ENCODE measurements at places on chromosomes 2 and 18. TPM values are rescaled to one million over a fixed set of nuclear protein-coding genes. Genes with fewer than 3 reads are reported as not detected.

GRCh38 chr2:146363731-146364130 is 1481.1 kb upstream of the ACVR2A start:
- no peaks in the 10 kb centered on the region for H3K36me3 ChIP-seq
- DNase-seq: no peak
- H3K4me1 ChIP-seq: no peaks in the 10 kb centered on the region
- no peaks in the 10 kb centered on the region for H3K27me3 ChIP-seq

The PPP1R1C gene
- total RNA-seq: not detected

The IL36G gene
- 0.40 TPM for total RNA-seq

DNA sequence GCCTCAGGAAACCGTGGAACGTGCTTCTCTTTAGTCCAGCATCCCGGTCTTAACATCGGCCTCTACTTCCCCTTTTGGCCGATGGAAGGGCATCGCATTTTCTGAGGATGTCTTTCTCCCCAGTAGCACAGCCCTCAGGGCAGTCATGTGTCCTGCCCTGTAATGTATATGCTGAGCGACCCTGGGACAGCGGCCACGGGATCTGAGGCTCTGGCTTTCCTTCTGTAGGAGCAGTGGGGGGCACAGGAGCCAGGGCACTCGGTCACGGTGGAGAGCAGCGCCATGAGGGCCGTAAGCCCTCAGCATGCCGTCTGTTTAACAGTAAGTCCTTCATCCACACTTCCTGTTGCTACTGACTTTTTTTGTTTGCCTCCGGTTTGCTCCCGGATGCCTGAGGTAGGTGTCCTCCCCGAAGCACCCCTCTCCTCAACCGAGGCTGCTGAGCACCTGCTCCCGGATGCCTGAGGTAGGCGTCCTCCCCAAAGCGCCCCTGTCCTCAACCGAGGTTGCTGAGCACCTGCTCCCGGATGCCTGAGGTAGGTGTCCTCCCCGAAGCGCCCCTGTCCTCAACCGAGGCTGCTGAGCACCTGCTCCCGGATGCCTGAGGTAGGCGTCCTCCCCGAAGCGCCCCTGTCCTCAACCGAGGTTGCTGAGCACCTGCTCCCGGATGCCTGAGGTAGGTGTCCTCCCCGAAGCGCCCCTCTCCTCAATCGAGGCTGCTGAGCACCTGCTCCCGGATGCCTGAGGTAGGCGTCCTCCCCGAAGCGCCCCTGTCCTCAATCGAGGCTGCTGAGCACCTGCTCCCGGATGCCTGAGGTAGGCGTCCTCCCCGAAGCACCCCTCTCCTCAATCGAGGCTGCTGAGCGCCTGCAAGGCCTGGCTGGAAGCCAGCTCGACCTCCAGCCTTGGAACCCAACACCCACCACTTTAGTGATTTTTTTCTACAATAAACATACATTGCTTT is 169.3 kb downstream of the HDAC4 start:
- H3K27ac ChIP-seq: no peak overlapping the region
- DNase-seq: no peak
- no peaks in the 10 kb centered on the region for H3K27me3 ChIP-seq
- no peak overlapping the region for H3K4me3 ChIP-seq
- no peaks in the 10 kb centered on the region for H3K36me3 ChIP-seq

- no peak overlapping the region for H3K4me3 ChIP-seq
- H3K36me3 ChIP-seq: no peaks in the 10 kb centered on the region
- H3K27ac ChIP-seq: no peak overlapping the region
Observed at GRCh38 chr2:239947729-239948045, 77.5 kb downstream of the NDUFA10 start.

The MYL12B gene
- total RNA-seq: 575 TPM

- H3K4me3 ChIP-seq: no peak overlapping the region
- peaks cover 1% of the 10 kb centered on the region for H3K4me1 ChIP-seq
- H3K36me3 ChIP-seq: no peaks in the 10 kb centered on the region
Observed at GRCh38 chr2:46979571-46979979, 64.0 kb upstream of the MCFD2 start.

DNA sequence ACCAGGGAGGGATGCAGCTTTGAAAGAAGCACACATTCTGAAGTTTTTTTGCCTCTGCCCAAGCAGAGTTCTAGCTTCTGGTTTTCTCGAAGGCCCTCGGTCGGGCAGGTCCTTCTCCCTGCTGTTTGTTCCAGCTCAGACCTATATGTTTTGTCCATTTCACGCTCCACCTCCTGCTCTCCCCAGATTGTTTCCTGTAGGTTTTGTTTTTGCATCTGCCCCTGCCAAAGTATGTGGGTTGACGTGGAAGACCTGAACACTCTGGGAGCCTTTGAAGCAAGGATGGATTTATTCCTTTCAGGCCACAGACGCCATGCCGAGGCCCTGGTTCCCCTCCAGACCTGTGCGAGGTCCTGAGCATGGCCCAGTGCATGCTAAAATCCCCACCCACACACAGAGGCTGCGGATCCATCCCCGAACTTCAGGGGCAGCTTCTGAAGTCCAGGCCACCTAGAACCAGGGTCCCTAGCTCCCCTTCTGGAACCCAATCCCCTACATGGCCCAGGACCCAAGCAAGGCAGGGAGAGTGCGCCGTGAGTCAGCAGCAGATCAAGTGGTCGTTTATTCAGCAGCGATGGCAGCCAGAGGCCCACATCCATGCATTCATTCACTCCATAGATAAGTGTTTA is 205.4 kb downstream of the KLHL29 start:
- DNase-seq: no peak
- H3K4me1 ChIP-seq: no peaks in the 10 kb centered on the region
- H3K27me3 ChIP-seq: no peaks in the 10 kb centered on the region

GRCh38 chr2:234015861-234016260 is 34.6 kb upstream of the SPP2 start:
- no peak overlapping the region for H3K4me3 ChIP-seq
- H3K27me3 ChIP-seq: no peaks in the 10 kb centered on the region
- no peaks in the 10 kb centered on the region for H3K36me3 ChIP-seq
- no peak overlapping the region for H3K27ac ChIP-seq

The C2orf92 gene
- total RNA-seq: 5.0 TPM

- no peaks in the 10 kb centered on the region for H3K4me1 ChIP-seq
- DNase-seq: no peak
- no peak overlapping the region for H3K27ac ChIP-seq
- no peaks in the 10 kb centered on the region for H3K36me3 ChIP-seq
- H3K27me3 ChIP-seq: no peaks in the 10 kb centered on the region
Observed at GRCh38 chr2:23492921-23493320, 107.9 kb downstream of the KLHL29 start.

- DNase-seq: no peak
- H3K4me1 ChIP-seq: no peaks in the 10 kb centered on the region
- H3K27ac ChIP-seq: no peak overlapping the region
- H3K27me3 ChIP-seq: no peaks in the 10 kb centered on the region
- H3K36me3 ChIP-seq: no peaks in the 10 kb centered on the region
- H3K4me3 ChIP-seq: no peak overlapping the region
Observed at GRCh38 chr2:112920923-112921532, 10.1 kb downstream of the IL37 start.

GRCh38 chr2:106868275-106868674 is 17.7 kb downstream of the ST6GAL2 start:
- DNase-seq: no peak
- no peaks in the 10 kb centered on the region for H3K4me1 ChIP-seq
- H3K36me3 ChIP-seq: no peaks in the 10 kb centered on the region
- H3K4me3 ChIP-seq: no peak overlapping the region
- no peak overlapping the region for H3K27ac ChIP-seq
- H3K27me3 ChIP-seq: no peaks in the 10 kb centered on the region

DNA sequence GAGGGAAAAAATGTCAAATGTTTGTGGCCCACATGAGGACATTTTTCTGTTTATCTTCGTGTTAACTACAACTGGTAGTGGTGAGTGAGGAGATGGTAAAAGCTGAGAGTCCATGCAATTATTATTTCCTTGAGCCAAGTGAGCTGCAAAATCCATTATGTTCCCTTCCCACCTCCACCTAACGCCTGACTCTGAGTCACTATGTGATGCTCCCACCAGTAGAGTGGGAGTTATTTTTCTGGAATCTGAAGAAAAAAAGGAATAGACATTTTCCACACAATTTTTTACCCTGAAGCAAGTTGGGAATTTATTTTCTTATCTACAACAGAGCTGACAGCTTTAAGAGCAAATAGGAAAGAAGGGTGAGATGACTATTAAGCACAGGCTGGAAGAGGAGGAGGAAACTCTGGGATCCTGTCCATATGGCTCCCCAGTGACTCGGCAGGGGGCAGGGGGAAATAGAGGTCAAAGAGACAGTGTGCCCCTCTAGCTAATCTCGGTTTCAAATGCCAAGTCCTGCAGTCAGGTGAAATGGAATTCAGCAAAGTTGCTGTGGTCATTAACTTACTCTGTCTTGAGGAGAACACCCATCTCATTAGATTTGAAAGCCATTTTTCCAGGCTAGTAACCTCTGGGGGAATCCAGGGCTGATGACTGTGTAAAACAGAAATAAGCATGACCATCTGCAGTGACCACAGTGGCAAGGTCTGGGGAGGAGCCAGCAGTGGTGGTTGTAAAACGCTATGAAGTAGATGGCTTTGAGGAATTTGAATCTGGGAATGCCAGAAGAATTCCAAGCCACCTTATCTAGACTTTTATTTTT is 463.9 kb downstream of the STK39 start:
- no peak overlapping the region for H3K4me3 ChIP-seq
- DNase-seq: no peak
- no peaks in the 10 kb centered on the region for H3K36me3 ChIP-seq
- H3K27ac ChIP-seq: no peak overlapping the region

- H3K27ac ChIP-seq: no peak overlapping the region
- no peaks in the 10 kb centered on the region for H3K4me1 ChIP-seq
- H3K36me3 ChIP-seq: no peaks in the 10 kb centered on the region
- H3K27me3 ChIP-seq: no peaks in the 10 kb centered on the region
Observed at GRCh38 chr2:195368249-195369217, 288.5 kb upstream of the SLC39A10 start.

DNA sequence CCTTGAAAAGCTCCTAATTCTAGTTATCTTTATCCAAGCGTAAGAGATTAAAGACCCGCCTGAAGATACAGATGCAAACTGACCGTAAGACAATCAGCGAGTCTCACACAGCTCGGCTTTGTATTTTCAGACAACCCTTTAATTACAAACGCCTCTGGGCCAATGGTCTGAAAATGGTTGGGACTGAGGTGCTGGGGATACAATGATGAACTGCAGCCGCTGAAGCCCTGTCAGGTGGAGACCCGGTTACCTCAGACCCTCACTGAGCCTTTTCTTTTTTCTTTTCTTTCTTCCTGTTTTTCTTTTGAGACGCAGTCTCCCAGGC is 715 bp upstream of the CFAP36 start:
- DNase-seq: no peak
- no peaks in the 10 kb centered on the region for H3K36me3 ChIP-seq
- peak overlapping the region; percentile 80 for H3K27ac ChIP-seq
- H3K4me3 ChIP-seq: peak overlapping the region; percentile 75
- H3K4me1 ChIP-seq: no peaks in the 10 kb centered on the region

GRCh38 chr18:63307551-63308200 is 11.9 kb downstream of the BCL2 start:
- no peak for DNase-seq
- H3K4me3 ChIP-seq: no peak overlapping the region
- no peaks in the 10 kb centered on the region for H3K27me3 ChIP-seq
- no peak overlapping the region for H3K27ac ChIP-seq

- peaks cover 3% of the 10 kb centered on the region for H3K27me3 ChIP-seq
- H3K4me1 ChIP-seq: no peaks in the 10 kb centered on the region
- DNase-seq: no peak
- no peak overlapping the region for H3K27ac ChIP-seq
- H3K4me3 ChIP-seq: no peak overlapping the region
- no peaks in the 10 kb centered on the region for H3K36me3 ChIP-seq
Observed at GRCh38 chr2:11667866-11668637, 1.9 kb downstream of the NTSR2 start.

DNA sequence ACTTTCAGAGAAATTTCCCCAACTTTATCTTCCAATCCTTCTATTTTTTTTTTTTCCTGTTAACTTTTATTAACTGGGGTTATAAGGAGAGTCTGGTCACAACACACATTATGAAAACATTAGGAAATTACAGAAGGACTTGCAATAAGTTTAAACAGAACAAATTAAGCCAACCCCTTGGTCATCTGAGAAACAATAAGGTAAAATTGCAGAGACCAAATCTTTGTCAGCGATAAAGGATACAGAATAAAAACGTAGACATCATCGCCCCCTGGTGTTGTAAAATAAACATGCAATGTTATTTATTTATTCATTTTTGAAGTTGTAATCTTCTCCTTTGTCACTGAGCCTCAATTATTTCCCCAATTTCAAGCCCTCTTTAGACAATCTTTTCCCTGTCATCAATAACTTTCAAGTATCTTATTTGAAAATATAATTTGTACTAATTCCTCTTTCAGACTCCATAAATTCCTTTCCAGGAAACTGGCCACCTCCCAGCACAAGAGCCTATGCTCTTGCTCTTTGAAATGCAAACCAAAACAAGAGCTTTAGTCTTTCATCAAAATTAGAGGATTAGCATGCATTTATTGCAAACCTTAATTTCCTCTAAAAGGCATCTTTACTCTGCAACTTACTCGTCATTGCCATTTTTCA is 19.5 kb downstream of the G6PC2 start:
- no peak overlapping the region for H3K4me3 ChIP-seq
- no peaks in the 10 kb centered on the region for H3K27me3 ChIP-seq
- no peak overlapping the region for H3K27ac ChIP-seq
- no peak for DNase-seq

DNA sequence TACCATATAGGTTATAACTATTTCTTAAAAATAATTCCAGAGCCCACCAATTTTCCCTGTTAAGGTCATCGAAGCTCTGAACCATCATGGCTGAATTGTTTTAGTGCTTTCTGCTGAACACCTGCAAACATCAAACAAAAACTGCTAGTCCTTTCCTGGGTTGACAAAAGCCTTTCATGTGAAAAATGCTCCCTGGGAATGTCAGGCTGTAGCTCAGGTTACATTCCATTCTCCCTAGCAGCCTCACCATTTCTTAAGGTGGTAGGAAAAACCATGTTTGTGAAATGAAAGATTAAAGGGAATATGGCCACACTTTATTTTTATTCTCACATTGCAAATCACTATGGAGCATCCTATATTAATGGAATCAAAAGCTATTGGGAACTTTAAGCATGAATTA is 5.7 kb downstream of the TCF4 start:
- H3K27ac ChIP-seq: no peak overlapping the region
- H3K36me3 ChIP-seq: no peaks in the 10 kb centered on the region
- H3K4me1 ChIP-seq: no peaks in the 10 kb centered on the region
- no peaks in the 10 kb centered on the region for H3K27me3 ChIP-seq
- no peak overlapping the region for H3K4me3 ChIP-seq

GRCh38 chr18:59265974-59266369 is 7.3 kb downstream of the RAX start:
- no peak overlapping the region for H3K4me3 ChIP-seq
- no peak for DNase-seq
- H3K4me1 ChIP-seq: no peaks in the 10 kb centered on the region
- no peaks in the 10 kb centered on the region for H3K36me3 ChIP-seq
- H3K27me3 ChIP-seq: peaks cover 78% of the 10 kb centered on the region

The SERPINB2 gene
- 0.29 TPM for total RNA-seq

The TTC39C gene
- 9.5 TPM for total RNA-seq

Data from colonic mucosa (tissue), 4 donors.